ENCODE measurements at places on chromosomes 1 and 21.

DNA sequence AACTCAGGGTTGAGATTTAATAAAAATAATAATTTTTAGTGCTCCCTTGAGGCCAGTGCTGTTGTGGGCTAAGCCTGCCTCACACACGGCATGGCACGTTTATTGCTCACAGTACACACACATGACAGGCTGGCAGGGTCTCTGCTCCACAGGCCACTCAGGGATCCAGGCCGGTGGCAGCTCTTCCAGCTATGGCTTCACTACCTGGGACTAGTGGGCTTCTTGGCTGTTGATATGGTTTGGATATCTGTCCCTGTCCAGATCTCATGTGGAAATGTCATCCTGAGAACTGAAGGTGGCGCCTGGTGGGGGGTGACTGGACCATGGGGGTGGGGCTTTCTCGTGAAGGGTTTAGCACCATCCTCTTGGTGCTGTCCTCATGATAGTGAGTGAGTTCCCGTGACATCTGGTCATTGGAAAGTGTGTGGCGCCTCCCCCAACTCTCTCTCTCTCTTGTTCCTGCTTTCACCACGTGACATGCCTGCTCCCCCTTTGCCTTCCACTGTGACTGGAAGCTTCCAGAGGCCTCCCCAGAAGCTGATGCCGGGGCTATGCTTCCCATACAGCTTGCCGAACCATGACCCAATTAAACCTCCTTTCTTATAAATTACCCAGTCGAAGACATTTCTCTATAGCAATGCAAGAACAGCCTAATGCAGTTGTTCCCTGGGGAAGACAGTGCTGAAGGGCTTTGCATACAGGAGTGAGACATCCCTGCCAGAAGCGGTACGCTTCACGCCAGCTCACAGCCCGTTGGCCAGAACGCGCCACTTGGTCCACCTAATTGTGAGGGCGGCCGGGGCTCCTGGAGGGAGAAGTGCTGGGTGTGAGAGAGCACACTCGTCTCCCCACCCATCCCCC lies 226.9 kb upstream of the C1orf174 start:
- DNase-seq = no peak

GRCh38 chr1:50750021-50750619 lies 209.9 kb downstream of the FAF1 start:
- DNase-seq = no peak

- DNase-seq = no peak
Measured at GRCh38 chr1:216924732-216925131, 201.5 kb upstream of the ESRRG start.

DNA sequence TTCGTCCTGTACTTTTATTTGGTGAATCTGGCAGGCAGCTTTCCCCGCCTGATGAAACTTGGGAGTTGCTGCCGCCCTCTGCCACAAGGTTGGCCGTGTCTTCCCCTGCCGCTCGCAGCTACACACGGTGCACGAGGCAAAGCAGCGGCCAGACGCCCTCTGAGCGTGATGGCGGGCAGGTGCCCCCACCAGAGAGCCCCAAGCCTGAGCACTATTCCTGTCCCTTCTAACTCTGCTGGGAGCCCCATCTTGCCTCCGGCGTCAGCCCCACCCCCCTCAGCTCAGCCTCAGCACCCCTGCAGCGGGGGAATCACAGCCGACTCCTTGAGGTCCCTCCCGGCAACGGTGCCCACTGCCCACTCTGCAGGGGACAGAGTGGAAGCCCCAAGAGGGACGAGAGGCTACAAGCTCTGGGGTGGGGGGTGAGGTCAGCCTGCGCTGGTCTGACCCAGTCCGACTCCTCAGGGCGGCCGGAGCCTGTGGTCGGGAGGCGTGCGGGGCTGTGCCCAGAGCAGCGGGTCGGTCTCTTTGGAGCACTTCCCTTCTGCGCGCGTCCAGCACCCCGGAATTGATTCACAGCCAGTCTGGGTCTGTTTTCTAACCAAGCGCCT lies 41.3 kb downstream of the RIPK4 start:
- DNase-seq = no peak

GRCh38 chr1:101288491-101288944 lies 51.7 kb downstream of the S1PR1 start:
- no peak for DNase-seq

DNA sequence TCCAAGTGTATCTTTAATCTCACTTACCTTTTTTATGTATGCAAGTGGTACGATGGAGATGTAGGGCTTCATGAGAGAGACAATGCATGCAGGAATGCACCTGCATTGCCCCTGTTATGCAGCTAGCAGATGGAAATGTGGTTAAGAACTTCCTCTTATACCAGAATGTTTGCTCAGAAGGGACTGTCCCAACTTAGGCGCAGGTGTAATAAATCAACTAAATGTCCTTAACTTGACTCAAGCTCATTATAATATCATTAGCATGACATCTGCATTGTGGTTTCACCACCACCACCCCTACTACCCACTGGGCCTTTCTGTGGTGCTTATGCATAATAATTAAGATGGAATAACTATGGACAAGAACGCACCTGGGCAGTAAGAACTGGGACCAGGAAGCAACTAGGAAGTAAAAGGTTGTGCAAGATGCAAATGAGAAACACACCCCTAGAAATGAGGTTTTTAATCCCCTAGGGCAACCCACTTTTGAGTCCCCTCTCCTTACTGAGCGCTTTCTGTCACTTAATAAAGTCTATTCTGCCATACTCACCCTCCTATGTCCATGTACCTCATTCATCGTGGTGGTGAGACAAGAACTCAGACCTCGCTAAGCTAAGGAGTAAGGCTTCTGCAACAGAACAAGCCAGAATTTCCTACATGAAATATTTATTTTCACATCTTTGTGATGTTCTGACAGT lies 1103.3 kb upstream of the B3GALT2 start:
- DNase-seq = no peak

DNA sequence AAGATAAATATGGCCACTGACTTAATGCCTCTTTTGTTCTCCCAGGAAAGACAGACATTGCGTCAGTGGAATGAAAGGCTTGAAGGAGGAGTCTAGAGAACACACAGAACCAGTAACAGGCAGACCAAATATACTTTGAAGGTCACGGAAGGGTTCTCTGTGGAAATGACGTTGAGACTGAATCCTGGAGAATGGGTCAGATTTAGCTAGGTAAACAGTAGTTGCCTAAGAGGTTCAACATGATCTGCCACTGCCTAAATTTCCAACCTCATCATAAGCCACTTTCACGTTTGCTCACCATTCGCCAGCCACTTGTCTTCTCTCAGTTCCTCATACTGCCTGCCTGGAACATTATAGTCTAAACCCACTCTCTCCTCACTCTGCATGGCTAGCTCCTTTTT lies 20.5 kb downstream of the PLA2G4A start:
- DNase-seq = no peak

GRCh38 chr21:29346281-29346680 lies 47.6 kb downstream of the BACH1 start:
- DNase-seq = no peak

- DNase-seq = no peak
Measured at GRCh38 chr1:236341298-236341697, 52.8 kb upstream of the EDARADD start.

- no peak for DNase-seq
Measured at GRCh38 chr1:64265141-64265540, 61.7 kb downstream of the UBE2U start.

- DNase-seq = no peak
Measured at GRCh38 chr1:200369706-200370105, 40.1 kb downstream of the ZNF281 start.

DNA sequence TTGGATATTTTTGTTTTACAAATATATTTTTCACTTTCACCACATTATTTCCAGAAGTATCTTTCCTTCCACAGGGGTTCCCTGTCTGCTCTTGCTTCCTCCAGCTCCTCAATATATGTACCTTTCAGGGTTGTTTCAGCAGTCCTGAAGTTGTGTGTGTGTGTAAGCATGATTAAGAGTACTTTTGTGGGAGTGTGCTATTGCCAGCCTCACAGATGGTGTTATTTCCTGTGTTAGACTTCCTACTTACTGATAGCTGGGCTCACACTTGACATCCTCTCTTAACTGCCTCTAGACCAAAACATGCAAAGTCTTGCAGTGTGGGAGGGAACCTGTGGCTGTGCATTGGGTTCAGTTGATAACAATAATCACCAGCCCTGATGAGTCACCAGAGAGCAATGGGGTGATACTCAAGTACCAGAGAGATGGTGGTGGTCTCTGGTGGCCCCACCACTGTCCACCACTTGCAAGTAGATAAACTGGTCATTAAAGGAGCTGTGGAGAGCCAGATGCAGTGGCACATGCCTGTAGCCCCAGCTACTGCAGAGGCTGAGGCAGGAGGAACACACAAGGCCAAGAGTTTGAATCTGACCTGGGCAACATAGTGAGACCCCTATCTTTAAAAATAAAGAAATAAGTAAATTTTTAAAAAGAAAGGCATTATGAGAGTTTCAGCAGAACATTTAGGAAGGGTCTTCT lies 126.7 kb downstream of the NR5A2 start:
- DNase-seq = no peak

GRCh38 chr1:165824269-165824643 lies 3.2 kb upstream of the UCK2 start:
- no peak for DNase-seq

DNA sequence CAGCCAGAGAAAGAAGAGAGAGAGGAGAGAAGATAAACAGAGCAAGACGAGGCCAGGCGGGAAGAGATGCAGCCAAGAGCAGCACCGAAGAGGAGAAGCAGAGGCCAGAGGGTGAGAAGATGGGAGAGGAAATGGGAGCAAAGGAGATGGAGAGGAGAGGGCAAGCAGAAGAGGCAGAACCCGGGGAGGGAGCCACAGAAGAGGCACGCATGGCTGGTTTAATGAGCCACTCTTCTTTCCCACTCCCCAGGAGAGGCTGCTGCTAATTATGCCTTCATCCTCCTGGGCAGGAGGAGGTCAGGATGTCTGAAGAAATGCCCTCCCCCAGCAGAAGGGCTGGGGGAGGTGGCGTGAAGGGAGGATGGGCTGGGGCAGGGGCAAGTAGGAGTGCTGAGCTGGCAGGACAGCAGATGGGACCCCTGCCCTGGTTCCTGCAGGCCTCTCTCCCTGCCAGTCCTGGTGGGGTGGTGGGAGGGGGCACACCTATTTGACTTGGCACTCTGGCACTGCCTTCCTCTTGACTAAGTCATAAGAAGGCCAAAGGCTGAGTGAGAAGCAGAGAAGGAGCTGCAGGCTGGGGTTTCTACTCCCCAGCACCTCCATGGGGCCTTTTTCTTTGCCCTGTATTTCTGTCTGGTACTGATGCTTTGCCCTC lies 32.3 kb downstream of the KIRREL1 start:
- no peak for DNase-seq

DNA sequence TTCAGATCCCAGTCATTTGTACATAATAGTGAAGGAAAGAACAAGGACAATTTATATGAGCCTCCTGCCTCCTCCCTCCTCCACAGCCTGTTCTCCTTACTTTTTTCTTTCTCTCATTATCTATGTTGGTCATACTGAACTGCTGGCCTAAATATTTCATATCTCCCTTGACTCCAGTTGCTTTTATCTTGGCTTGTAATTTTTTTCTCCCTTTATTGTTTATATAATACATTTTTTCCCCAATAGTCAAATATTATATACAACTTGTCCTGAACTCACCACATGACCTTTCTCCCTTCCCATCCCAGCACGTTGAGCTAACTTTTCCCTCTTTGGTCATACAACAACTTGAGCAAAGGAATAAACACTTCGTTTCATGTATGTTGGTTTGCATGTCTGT lies 752.1 kb downstream of the LTN1 start:
- DNase-seq = no peak

GRCh38 chr1:186749820-186750219 lies 69.6 kb upstream of the PTGS2 start:
- no peak for DNase-seq

DNA sequence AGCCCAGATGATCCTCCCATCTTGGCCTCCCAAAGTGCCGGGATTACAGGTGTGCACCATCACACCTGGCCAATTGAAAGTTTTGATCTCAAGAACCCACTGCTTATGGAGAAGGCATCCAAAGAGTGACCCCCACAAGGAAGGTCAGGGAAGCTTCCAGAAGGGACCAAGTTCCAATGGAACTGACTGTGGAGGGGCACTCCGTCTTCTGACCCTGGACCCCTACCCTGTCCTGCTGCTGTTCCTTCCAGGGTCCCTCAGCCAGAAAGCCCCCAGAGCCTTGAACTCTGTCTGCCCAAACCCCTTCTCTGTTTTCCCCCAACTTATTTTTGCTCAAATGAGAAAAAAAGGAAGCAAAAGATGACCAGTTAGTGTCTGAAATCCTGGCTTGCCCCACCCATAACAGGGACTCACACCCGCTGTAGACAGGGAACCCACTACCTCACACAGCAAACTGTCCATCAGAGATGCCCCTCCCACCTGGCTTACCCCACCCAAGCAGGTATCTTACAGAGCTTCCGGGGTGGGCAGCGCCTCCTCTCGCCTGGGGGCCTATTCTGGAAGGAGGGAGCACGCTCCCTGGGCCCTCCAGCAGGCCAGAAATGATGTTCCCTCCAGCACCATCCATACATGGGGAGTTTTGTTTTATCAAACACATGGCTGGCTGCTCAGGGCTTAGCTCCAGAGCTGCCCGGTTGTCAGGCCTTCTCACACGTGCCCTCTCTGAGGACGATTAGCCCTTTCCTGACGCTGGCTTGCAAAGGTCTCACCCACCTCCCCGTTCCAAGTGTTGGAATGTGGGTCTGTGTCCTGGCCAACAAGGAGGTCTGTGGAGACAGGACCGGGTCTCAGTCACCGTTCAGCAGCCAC lies 3.1 kb upstream of the WNT3A start:
- no peak for DNase-seq

DNA sequence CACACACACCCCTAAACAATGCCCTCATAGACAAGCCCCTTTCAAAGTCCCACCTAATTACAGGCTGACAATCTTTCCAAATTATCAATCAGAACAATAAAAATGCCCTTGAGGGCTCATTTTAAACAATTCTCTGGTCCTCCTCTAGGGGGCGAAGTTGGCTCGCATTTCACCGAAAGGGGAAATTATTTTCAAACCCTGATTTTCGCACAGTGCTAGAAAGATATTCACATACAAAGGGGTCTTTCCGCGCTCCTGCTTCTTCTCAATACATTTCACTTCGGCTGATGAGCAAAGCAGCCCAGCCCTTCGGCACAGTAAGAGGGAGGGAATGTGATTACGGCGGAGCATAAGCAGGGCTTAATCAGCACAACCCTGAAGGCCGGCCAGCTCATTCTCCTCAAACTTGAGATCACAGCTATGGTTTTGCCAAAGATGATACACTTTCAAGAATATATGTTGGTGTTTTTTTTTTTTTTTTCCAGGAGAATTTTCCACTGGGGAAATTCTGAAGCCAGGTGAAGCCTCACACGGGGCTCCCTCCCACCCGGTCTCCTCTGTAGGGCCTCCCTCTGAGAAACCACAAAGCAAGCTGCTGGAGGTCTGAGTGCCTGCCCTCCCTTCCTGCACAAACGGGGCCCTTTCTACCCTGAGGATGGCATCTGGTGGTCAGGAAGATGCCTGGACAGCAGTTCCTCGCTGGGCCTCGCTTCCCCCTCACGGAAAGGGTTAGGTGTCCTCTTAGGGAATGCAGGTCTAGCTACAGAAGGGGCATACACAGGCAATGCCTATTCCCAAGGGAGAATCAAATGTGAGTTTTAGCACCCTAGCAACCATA lies 66.9 kb downstream of the GNG12 start:
- DNase-seq = no peak
